Stimulated activated CD4-positive, alpha-beta T cell treated with anti-CD3 and anti-CD28 coated beads, TNF-alpha, amount 100 ng/mL, for 24 hours (primary cell): ENCODE measurements at places on chromosomes 16 and 17.

GRCh38 chr16:86383488-86384262, 126.7 kb upstream of the FOXF1 start:
- no peak for DNase-seq

GRCh38 chr17:57685499-57686132, 59.5 kb downstream of the CCDC182 start:
- no peak for DNase-seq

- DNase-seq = no peak
These were observed 5.9 kb upstream of the MAP2K3 start for GRCh38 chr17:21278450-21279197.

- no peak for DNase-seq
These were observed 59.8 kb upstream of the NLRP1 start for GRCh38 chr17:5644065-5644464.

DNA sequence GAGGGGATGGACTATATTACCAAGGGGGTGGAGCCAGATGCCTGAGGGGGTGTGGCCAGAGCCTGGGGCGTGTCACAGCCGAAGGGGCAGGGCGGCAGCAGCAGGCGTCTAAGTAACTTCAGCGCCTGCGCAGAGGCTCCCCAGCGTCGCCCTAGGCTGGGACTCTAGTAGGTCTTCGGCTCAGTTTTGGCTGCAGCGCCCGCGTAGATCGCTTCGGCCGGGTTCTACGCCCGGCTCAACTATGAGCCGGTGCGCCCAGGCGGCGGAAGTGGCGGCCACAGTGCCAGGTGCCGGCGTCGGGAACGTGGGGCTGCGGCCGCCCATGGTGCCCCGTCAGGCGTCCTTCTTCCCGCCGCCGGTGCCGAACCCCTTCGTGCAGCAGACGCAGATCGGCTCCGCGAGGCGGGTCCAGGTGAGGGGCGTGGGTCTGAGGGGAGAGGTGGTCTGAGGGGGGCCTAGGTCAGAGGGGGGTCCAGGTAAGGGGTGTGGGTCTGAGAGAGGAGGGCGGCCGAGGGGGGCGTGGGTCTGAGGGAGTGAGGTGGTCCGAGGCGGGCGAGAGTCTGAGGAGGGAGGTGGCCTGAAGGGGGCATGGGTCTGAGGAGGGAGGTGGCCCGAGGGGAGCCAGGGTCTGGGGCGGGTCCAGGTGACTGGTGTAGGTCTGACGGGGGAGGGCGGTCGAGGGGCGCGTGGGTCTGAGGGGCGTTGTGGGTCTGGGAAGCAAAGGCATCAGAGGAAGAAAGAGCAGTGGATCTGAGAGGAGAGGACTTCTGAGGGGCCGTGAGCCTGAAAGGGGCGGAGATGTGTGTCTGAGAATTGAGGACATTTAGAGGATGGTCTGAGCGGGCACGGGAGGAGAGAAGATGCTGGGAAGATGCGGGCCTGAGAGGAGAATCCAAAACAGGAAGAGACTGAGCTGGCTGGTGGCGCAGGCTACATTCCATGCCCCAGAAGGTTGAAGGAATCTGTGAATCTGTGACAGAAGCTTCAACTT, at the start of gene LPCAT2:
LPCAT2 (plus strand) TSS at position 132 of the 991 bp plus-strand sequence; CDS start at position 242, 110 bp downstream.
- DNase-seq = peak; percentile 11

- no peak for DNase-seq
These were observed 12.0 kb downstream of the CBFB start for GRCh38 chr16:67040906-67041305.

GRCh38 chr16:28326881-28327610, 34.7 kb downstream of the SBK1 start:
- peak; percentile 40 for DNase-seq

GRCh38 chr17:2388020-2388682, 12.7 kb downstream of the MNT start:
- DNase-seq = no peak

DNA sequence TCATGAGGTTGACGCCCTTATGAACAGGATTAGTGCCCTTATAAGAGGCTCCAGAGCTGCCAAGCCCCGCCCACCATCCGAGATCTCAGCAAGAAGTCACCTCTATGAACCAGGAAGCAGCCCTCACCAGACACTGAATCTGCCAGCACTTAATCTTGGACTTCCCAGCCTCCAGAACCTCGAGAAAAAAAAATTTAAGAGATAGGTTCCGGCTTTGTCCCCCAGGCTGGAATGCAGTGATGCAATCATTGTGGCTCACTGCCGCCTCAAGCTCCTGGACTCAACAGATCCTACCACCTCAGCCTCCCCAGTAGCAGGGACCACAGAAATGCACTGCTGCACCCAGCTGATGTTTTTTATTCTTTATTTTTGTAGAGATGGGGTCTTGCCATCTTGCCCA, 22.5 kb upstream of the ADCY9 start:
- DNase-seq = no peak

DNA sequence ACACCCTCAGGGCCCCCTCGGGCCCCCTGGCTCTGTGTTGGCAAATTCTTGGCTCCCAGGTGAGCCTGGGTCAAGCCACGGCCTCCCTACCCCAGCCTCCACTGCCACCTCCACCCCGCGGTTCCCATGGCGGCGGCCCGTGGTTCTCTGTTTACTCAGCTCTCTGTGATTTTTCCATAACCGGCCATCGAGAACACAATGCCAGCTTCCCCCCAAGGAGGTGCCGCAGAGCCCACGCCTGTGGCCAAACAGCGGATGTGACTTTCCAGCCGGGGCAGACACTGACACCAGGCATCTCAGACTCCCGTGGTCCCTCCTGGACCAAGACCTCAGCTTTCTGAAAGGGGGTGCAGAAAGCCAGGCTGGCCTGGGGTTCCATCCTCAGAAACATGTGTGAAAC, 21.6 kb upstream of the ATP2A3 start:
- no peak for DNase-seq

DNA sequence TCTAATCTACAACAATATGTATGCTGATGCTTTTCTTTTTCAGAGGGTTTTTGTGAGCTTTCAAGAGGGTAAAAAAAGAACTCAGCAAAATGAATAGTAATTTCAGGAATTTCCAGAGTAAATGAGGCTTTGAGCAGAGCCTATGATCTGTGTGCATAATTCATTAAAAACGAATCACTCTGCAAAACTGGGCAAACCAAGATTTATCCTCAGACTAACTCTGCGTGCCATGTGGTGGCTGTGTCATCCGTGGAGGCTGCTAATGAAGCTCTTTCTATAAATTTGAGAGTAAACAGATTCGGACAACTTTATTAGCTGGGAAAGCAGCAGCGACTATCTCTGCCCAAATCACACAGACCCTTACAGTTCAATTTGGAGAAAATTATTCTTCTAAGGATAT, 83.8 kb downstream of the FOXL1 start:
- DNase-seq = no peak

GRCh38 chr17:48915459-48916282, 7.5 kb downstream of the UBE2Z start:
- peak; percentile 22 for DNase-seq

DNA sequence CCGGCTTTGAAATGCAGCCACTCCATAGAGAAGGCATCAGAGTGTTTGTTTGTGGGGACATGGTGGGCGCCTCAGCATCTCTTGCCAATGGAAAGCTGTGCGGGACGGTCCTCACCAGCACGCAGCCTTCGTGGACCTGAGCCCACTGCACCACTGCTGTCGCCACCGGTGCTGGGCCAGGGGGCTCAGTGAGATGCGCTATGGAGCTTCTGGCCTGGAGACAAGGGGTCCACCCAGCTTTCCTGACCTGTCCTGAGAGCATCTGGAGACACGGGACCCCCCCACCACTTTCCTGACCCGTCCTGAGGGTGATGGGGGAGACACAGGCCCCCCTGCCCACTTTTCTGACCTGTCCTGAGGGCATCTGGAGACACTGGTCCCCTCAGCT, 79.4 kb downstream of the LMF1 start:
- no peak for DNase-seq

DNA sequence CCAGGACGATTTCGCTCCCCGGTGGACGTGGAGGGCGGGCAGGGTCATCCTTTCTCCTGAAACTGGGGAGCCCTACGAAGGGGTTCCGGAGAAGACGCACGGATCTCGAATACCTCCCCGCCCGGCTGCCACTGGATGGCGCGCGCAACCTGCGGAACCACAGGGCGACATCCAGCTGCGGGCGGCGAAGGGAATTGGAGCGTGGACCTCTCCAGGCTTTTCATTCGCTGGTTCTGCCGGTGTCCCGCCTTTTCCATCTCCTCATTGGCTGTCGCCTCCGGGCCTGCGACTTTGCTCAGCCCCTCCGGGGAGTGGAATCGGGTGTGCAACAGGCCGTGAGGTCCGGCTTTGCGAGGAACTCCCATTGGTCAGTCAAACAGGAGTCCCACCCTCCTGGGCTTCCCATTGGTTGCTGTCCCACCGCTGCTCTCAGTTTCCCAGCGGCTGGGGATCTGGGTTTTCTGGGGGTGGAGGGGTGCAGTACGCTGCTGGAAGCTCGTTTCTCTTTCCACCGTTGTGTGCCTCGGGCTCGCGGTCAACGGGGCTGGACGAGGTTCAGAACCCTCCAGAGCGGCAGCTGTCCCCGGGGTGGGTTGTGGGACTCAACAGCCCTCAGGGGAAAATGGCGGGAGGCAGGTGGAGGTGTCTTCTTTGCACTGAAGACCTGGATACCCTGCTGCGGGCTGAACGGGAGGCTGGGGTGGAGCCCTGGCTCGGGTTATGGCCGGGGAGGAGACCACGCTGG, 14.5 kb downstream of the OR1D5 start:
- DNase-seq = peak; percentile 94

GRCh38 chr17:50527949-50528474, 4.5 kb upstream of the EPN3 start:
- no peak for DNase-seq

DNA sequence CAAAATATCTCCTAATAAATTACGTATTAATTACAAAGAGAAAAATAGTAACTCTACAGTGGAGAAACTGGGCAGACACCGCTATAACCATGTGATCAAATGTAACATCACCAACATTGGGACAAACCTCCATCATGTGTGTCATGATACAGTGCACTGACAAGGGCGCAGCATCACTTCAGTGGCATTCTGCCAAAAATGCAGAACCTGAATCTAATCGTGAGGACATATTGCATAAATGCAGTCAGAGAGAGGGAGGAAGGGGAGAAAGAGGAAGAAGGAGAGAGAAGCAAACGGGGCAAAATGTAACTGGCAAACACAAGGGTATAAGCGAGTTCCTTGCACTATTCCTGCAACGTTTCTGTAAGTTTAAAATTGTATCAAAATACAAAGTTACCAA, 74.2 kb upstream of the MARCHF10 start:
- DNase-seq = no peak

DNA sequence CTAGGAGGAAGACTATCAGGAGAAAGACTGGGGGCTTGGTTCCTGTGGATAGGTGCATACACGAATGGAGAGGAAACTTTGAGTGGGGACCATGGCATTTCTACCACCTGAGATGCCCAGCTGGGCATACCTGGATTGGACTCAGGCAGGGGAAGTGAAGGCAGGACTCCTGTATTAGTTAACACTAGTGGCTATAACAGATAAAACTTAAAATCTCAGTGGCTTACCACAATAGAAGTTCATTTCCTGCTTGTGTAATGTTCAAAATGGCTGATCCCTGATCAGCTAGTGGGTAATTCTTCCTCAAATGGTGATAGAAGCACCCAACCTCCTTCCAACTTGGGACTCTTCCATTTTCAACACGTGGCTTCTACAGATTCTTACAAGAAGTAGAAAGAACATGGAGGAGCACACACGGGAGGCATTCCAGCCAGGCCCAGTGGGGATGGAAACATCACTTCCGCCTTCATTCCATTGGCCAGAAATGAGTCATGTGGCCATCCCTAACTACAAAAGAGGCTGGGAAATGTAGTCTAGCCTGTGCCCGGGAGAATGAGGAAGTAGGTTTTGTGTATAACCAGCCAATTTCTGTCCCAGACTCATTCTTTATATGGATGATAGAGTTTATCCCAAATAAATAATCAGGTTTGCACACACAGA, 112.1 kb downstream of the UTP18 start:
- no peak for DNase-seq

DNA sequence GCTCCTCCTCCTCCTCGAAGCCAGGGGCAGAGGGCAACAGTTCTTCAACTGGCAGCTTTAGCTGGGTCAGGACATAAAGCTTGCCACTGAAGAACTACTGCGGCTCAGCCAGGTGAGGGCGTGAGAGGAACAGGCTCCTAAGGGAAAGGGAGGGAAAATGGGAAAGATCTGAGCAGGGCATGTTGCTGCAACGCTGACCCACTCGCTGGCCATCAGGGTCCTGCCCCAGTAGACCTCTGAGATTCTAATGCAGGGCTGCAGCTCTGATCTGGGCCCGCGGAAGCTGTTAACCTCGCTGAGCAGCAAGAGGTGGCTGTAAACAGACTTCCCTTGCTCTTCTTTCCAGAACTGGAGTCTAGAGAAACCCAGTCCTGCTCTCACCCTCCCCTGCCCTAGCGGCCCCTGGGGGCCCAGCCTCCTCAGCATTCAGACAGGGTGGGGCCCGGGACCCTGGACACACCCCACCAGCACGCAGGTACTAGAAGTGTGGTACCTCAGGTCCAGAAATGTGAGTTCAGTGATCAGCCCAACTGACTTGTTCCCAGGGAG, 3.8 kb upstream of the TLCD2 start:
- no peak for DNase-seq

- no peak for DNase-seq
These were observed 1.6 kb downstream of the ZFHX3 start for GRCh38 chr16:73046202-73046848.

DNA sequence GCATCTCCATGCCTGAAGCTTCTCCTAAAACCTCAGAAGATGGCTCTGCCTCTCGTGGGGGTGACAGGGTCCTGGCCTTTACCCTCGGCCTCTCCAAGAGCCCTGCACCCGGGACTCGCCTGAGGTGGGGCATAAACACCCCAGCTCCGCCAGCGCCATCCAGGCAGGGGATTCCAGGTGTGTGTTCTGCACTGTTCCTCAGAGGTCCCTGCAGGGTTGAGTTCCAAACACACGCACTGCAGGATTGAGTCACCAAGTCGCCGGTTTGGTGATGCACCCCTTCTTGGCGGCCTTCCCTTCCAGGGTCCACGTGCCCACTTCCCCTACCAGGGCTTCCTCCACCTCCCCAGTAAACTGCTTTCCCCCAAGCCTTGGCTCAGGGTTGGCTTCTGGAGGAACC, 40.0 kb upstream of the RBFOX3 start:
- no peak for DNase-seq

GRCh38 chr16:71758293-71758760, 33.8 kb upstream of the PHLPP2 start:
- no peak for DNase-seq

- no peak for DNase-seq
These were observed 8.7 kb downstream of the ENPP7 start for GRCh38 chr17:79739148-79740062.

DNA sequence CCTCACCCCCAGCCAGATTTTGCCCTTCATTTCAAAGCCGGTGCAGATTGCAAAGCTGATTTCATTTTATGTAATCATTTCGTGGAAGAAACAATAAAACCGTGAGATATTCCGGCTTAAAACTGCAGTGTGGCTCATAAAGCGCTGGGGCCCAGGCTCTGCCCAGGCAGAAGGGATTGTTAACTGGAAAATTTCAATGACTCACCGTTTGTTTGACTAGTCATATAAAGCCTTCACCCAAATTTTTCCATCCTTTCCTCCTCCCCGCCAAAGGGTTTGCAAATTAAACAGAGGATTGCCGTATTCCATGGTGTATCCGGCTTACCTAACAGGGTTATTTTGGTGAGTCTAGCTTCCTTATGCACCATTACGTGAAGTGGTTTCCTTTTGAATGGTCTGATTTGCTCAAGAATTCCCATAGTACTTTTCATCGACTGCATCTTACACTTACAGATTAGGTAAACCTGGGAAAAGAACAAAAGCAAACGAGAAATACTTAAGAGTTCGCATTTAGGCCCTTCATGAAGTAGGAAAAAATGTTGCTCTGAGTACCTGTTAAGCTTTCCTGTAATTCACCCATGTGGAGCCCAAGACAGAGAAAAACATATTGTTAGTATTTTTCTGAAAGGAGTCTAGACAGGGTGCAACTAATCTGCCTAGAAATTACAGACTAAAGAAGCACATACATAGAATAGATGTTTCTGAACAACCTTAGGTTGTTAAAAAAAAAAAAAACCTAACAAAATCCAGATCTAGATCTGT, 949 bp upstream of the GSPT1 start:
- DNase-seq = no peak
